ENCODE measurements at places on chromosomes 16 and 17.
A peak's percentile ranks its signal among the peaks of the same experiment; 100 is the strongest.

DNA sequence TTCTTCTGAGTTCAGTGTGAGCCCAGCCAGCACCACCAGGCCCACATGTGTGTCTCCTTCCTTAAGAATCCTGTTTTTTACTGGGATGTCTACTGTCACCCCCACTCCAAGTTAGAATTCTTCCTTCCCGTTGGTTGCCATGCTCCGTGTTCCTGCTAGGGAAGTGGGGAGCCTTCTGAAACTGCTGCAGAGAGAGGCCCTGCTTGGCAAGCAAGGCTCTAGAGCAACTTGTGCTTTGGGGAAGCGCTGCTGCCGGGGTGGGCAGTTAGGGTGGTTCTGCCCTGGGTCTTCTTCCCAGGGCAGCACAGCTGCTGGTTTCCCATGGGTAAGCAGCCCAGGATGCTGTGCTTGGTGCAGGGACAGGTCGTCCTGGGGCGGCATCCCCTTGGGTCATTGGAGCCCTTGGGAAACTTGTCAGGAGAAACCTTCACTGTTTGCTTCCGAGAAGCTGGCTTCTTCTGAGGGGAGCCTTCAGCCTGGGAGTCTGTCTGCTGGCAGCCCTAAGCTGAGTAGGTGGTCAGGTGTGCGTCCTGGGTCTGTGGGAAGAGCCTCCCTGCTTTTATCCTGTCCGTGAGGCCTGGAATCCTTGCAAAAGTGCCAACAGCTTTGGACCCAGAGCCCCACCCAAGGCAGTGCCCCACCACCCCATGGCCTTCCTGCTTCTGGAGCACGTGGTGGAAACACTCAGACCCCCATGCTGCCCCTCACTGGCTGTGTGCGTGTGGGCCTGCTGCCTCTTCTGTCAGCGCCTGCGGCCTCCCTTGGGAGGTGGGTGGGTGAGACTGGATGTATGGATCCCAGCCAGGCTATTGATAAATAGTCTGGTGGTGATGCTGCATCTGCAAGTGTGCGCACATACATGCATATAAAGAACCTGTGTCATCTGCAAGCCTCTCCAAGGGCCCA is 71.8 kb downstream of the PLD6 start:
- no peak for DNase-seq

DNA sequence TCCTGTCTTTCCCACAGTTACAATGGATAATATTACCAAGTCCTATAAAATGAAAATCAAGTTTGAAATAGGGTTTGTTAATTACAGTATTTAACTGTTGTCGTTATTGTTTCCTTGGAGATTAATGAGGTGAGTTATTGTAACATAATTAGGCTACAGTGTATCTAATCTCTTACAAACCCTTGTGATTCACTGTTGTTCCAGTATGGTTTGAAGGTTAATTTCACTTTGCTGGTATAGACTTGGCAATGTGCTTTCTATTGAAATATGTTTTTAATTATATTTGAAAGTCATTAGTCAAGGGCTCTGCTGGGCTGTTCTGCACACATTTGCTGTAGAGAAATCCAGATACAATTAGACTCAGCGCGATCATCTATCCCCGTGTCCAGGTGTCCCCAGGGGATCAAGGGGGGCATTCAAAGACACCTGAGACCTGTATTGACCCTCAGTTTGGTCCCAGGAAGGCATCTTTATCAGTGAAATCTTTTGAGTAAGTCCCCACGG is 624.6 kb upstream of the EEF2KMT start:
- DNase-seq, result no peak

- peak; percentile 27 for DNase-seq
Observed at GRCh38 chr16:50335196-50335958, 33.4 kb downstream of the BRD7 start.

DNA sequence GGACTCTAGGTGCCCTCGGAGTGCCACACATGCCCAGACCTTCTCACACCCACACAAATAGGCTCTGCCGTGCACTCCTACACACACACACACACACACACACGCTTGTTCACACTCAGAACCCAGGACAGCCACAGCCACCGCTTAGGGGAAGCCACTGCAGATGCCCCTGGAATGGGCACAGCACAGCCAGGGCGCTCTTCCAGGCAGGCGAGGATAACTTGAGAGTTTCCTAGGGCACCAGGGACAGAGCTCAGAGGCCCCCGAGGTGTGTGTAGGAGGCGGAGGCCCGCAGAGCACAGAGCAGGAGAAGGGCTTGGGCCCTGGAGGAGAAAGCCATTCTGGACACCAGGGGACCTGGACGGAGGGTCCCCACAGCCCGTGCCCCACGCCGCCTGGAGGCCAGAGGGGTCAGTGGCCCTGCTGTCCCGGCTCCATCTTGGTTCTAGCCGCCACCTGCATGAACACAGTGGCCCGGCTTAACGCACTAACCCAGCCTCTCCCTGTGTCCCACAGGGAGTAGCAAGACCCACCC is 21.0 kb downstream of the TRARG1 start:
- no peak for DNase-seq

DNA sequence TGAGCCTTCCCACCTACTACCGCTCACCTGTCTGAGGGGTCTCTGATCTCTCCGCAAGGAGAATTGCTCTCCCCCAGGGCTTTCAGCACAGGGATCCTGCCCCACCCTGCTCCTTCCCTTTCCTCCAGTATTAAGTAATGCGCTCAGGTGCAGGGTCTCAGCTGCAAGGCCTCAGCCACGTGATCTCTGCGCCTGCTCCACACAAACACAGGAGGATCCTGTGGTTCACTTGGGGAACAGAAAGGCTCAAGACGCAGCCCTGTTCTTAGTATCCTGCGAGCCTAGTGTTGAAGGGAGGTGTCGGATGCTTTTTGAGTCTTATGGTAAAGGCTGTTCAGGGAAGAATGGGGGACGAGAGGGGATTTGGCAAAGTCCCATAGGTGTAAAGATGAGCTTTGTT is 41.6 kb upstream of the GCSH start:
- DNase-seq, result no peak

DNA sequence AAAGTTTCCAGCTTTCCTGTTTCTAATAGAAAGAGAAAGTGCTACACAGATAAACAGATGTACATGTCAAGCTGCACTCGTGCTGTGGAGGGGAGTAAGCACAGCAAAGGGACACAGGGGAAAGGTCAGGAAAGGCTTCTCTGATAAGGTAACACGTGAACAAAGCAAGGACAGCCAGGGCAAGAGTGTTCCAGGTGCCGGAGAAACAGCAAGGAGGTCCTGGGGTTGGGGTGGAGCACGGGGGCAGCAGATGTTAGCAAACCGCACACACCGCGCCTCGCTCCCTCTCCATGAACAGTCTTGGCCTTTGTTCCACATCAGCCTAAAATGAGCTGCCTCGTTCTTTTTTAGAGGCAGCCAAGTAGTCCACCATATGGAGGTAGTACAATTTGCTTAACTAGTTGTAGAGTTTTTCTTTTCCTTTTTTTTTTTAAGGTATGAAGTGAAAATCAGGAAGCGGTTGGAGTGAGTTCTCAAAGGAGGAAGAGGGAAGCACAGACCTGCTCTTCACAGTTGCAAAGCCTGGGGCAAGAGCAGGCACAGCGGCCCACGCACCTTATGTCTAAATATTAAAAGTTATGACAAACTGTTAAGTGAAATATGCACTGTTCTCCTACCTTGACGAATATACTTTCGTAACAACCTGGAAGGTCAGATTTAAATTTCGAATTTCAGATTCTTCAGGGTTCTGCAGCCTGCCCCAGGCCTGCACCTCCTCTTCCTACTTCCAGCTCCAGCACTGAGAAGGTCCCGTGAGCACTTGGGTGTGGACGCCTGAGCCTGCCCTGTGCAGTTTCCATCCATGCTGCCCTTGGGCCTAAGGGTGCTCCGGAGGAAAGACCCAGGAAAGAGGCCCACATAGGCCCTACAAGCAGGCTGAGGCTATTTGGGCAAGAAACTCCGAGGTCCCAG is 41.5 kb upstream of the RPH3AL start:
- DNase-seq, result no peak

All from stimulated activated CD8-positive, alpha-beta memory T cell treated with anti-CD3 and anti-CD28 coated beads, Interleukin-7, amount 100 ng/mL, for 1 hour (primary cell).